ENCODE measurements at places on chromosomes 2 and 18. TPM values are rescaled to one million over a fixed set of nuclear protein-coding genes. Genes with fewer than 3 reads are reported as not detected.

SCN2A gene
- polyA plus RNA-seq, result 0.03 TPM

TLX2 gene
- not detected for polyA plus RNA-seq

ANKRD62 gene
- 0.07 TPM for polyA plus RNA-seq

TANC1 gene
- polyA plus RNA-seq, result 24.1 TPM

CYTIP gene
- 0.92 TPM for polyA plus RNA-seq

CDK5R2 gene
- 0.07 TPM for polyA plus RNA-seq

ADGRF3 gene
- polyA plus RNA-seq, result 0.18 TPM

TCF23 gene
- polyA plus RNA-seq, result 0.22 TPM

GALNT3 gene
- polyA plus RNA-seq, result 0.84 TPM

SULT1C4 gene
- 23.4 TPM for polyA plus RNA-seq

RAX gene
- not detected for polyA plus RNA-seq

MAB21L4 gene
- polyA plus RNA-seq, result 0.36 TPM

FOXD4L1 gene
- 3.2 TPM for polyA plus RNA-seq

CFAP53 gene
- 0.42 TPM for polyA plus RNA-seq

SIX3 gene
- polyA plus RNA-seq, result not detected
